Large intestine (tissue), 12 donors: ENCODE measurements at places on chromosomes 13 and 19. TPM values are rescaled to one million over a fixed set of nuclear protein-coding genes. Genes with fewer than 3 reads are reported as not detected.

The TSSK6 gene
- 1.2 TPM for polyA plus RNA-seq

The CLEC17A gene
- polyA plus RNA-seq = 0.13 TPM

The DHDH gene
- 5.2 TPM for polyA plus RNA-seq

GRCh38 chr13:40366119-40366518, 300.3 kb downstream of the FOXO1 start:
- H3K36me3 ChIP-seq = no peaks in the 10 kb centered on the region
- no peak overlapping the region for H3K4me3 ChIP-seq

DNA sequence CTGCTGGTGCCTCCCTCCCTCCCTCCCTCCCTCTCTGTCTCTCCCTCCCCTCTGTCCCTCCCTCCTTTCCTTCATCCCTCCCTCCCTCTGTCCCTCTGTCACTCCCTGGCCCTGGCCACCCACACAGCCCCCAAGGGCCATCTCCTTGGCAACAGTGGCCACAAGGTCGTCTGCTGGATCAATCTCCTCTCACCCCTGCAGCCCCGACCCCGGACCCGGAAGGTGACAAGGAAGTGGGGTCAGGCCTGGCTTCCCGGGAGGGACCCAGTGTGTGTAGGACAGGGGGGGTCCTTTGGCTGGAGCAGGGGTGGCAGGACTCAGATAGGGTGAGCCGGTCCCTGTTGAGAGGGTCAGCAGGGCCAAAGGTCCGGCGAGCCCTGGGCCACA, 21.9 kb upstream of the TCF3 start:
- peaks cover 7% of the 10 kb centered on the region for H3K4me1 ChIP-seq
- DNase-seq = no peak
- H3K27me3 ChIP-seq = peaks cover 79% of the 10 kb centered on the region
- no peaks in the 10 kb centered on the region for H3K36me3 ChIP-seq
- H3K27ac ChIP-seq = no peak overlapping the region
- H3K4me3 ChIP-seq = no peak overlapping the region
